ENCODE measurements at places on chromosomes 16 and 17.

- no peak for DNase-seq
These were observed 59.2 kb downstream of the MRM3 start for GRCh38 chr17:841313-841712.

GRCh38 chr16:55030944-55031343 lies 100.3 kb downstream of the IRX5 start:
- no peak for DNase-seq

DNA sequence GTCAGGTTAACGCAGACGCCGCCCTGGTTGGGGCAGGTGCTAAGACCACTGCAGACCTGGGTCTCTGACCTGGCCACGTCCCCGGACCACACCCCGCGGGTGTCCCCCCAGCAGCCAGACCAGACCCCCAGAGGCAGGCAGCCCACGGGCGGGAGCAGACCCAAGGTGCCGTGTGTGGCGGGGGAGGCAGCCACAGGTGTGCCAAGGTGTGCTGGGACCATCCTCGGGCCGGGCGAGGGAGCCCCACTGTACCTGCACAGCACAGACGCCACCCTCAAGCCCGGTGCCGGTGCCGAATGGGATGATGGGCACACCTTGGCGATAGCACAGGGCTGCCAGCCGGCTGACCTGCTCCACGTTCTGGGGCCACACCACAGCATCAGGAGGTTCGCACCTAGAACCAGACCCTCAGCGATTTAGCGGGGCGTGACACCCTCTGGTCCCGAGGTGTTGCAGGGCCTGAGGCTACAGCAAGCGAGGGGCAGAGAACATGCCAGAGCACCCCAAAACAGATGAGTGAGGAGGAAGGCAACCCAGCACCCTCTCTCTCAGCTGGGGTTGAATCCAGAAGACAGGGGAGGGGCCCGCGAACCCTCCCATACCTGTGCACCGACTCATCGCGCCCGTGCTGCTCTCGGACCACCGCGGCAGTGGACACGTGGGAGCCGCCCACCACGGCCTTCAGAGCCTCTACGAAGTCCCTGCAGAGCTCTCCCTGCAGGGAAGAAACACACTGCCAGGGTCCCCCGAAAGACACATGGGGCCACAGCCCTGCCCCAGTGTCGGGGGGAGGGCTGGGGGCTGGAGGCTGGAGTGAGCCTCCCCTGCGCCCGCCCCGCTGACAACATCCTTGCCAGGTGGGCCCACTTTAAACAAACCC lies 1.4 kb downstream of the LDHD start:
- DNase-seq, result no peak

DNA sequence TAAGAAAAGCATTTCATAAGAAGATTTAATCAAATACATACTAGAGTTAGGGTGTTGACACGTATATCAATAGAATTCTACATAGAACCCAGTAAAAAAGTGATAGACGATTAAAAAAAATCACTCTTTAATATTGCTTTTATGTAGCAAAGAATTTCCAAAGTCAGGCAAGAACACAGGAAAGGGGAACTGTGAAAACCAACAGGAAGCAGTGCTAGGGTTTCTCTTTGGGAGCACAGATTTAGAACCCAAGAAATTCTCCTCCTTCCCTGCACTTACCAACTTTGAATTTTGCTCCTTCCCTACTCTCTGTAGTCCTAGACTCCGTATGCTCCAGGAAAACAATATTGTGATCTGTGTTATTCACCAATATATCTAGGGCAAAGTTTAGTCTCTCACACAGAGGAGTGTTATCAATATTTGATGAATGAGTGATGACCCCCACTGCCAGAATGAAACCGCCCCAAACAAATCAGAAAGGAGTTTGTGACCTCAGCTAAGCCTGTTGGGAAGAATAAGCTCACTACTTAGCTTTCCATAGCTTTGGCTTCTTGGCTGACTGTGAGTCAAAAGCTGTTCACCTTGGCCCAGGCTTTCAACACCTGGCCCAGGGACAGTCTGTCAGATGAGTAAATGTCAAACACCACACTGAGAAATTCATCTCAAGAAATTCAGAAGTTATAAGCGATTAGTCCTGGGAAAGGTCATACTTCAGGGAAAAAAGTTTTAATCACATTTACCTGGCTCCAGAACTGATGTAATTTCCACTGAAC lies 8.6 kb downstream of the RFWD3 start:
- DNase-seq, result no peak

DNA sequence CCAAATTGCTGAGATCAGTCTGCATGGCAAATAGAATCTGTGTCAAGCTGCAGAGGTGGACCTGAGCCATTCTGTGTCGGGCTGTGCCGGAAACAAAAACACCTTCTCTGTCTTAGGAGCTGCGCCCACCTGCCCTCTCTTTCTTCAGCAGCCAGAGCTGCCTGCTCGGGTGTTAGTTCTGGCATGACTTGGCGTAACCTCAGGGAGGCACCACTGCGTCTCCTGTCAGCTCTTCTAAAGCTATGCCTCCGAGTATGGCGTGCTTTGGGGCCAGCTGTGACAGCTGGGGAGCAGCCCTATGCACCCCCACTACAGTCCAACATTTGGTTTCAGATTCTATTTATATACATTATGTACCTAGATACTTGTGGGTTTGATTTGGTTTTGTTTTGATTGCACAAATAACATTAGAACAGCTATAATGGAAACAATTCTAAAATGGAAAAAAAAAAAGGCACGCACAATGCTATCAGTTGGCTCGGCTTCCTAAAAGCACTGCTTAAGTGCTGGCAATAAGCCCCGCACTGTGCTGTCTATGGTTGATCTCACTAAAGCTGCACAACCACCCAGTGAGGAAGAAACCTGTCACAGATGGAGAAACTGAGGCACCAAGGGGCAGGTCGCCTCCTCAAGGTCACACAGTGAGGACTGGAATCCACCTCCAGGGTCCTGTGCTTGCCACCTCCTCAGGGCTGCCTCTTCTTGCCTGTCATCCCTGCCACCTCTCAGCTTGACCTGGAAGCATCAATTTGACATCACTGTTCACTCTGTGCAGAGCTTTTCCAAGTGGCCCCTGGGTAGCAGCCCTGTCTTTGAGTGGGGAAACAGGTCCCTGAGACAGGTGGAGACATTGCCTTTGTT lies 18.7 kb upstream of the ADGRG1 start:
- peak; percentile 34 for DNase-seq

DNA sequence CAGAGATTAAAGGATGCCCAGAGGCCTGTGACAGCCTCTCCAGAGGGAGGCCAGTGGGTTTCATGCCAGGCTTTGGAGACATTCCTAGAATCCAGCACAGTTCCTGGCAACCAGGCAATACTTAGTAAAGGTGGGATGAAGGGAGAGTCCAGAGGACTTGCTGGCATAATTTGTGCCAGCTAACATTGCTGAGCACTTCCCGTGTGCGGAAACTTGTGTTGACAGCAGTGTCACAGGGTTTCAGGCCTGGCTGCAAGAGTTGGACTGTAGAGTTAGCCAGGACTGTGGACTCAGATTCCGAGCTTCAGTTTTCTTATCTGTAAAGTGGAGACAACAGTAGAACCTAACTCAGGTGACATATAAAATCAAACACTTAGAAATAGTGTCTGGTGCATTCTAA lies 141.7 kb downstream of the SALL1 start:
- no peak for DNase-seq

- DNase-seq, result no peak
These were observed 51.1 kb downstream of the CENPV start for GRCh38 chr17:16301963-16302855.

DNA sequence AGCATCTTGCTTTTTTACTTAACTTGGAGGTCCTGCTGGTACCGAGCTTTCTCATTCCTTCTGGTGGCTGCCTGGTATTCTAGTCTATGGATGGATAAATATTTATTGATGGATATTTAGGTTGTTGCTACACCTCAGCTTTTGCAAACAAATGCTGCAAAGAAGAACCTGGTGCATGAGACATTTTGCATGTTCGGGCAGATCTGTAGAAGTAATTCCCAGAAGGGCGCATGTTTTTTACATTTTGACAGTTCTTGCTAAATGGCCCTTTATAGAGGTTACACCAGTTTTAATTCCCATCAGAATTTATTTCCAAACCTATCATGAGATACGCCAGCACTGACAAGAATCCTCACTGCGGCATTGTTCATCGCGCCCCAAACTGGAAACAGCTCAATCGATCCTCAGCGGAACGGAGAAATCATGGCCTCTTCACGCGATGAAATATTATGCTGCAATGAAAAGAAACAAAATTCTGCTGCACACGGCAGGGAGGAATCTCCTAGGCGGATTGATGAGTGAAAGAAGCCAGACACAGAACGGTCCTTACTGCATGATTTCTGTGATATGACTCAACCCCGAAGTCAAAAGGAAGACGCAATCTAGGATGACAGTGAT lies 68.0 kb upstream of the CREBBP start:
- DNase-seq, result no peak

DNA sequence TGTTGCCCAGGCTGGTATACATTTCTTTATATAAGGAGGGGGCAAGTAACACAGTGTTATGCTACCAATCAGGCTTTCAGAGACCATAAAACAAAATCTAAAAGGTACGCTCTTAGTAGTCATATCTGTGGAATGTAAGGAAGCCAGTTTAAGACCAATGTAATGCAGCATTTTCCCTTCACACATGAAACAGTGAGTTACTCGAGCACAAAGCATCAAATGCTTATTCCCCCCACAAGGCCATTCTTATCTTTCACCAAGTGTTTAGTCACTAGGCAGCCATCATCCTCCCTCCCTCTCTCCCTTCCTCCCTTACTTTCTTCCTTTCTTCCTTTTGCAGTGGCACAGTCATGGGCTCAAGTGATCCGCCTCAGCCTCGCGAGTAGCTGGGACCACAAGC lies 12.8 kb downstream of the HMOX2 start:
- DNase-seq, result no peak

DNA sequence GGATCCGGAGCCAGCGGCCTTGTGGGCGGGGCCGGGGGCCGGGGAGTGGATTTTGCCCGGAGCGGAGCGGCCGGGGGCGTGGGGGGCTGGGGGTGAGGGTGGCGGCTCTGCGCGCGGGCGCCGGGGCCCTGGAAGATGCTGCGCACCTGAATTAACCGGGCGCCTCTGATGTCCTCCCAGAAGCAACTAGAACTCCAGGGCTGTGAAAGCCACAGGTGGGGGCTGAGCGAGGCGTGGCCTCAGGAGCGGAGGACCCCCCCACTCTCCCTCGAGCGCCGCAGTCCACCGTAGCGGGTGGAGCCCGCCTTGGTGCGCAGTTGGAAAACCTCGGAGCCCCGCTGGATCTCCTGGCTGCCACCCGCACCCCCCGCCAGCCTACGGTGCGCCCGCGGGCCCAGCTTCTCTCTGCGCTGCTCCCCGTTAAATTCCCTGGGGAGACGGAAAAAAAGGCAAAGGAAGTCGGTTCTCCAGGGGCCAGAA lies 549 bp downstream of the SLC26A11 start:
- peak; percentile 57 for DNase-seq

Data from brain (organoid and tissue), 16 donors.